ENCODE measurements at places on chromosomes 5 and 9.
A peak's percentile ranks its signal among the peaks of the same experiment; 100 is the strongest.

GRCh38 chr5:78527925-78528324 lies 120.6 kb downstream of the LHFPL2 start:
- DNase-seq: no peak

DNA sequence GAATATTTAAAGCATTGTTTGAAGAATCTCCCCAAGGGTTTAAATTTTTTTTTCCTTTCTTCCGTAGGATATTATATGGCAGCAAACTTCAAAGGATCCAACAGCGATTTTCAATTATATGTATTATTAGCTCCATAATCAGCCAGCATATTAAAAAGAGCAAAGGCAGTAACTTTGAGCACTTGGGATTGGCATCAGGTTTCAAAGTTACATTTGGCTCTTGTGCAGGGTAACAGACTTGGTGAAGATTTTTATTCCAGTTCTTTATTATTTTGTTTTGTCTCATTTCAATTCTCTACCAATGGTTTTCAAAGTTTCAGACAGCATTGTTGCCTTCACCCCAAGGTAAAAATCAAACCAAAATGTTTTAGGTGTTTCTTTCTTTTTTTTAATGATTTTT lies 116.7 kb upstream of the ZNF366 start:
- no peak for DNase-seq

GRCh38 chr9:110329639-110330230 lies 7.9 kb downstream of the TXNDC8 start:
- DNase-seq: no peak

DNA sequence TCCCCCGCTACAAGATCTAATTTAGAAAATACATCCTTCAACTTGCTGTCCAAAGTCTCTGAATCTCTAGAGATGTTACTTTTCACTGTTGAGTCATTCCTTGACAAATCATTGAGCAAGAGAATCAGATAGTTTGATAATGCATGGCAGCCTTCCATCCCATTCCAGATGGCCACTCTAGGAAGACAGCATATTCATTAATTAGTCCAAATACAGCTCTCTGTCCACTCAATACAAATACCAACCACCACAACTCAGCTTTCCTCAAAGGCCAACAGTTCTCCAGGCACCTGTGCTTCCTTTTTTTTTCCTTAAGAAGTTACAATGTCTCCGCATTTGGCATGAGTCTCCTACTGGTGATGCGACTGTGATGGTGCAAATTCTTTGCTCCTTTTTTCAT lies 72.3 kb downstream of the DROSHA start:
- no peak for DNase-seq

GRCh38 chr5:15300141-15300540 lies 199.8 kb upstream of the FBXL7 start:
- DNase-seq: no peak

DNA sequence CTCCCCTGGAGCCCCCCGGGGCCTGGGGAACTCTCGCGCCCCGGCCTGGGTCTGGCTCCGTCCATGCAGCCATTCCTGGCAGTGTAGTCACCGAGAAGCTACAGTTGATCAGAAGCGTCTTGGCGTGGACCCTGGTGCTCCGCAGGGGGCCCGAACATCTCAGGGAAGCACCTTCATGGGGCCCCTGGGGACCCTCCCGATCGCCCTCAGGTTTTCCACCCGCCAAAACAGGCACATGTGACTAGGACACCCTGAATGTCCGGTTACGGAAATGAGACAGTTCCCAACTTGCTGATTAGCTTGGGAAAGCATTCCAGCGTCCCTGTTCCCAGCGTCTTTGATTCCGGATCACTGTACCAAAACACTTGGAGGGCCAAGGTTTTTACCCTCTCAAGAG lies 472 bp downstream of the FBXO4 start:
- DNase-seq: peak; percentile 9

DNA sequence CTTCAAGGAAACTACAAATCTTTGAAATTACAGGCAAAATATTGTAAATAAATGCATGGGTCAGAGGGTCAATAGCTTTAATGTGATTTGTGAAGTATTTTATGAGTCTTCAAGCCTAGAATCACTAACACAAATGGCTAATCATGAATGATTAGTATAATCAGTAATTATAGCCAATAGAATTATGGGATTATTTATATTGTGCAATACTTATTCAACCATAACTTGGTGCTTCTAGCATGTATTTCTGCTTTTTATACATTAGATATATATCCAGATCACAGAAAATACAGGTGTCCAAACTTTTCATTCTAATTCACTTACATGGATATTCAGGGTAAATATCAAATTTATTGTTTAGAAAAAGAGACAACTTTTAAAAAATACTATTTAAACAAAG lies 12.1 kb downstream of the HCN1 start:
- no peak for DNase-seq

GRCh38 chr9:71609448-71609830 lies 158.9 kb downstream of the CEMIP2 start:
- no peak for DNase-seq

- no peak for DNase-seq
These were observed 803 bp upstream of the CCNO start for GRCh38 chr5:55234121-55234700.

DNA sequence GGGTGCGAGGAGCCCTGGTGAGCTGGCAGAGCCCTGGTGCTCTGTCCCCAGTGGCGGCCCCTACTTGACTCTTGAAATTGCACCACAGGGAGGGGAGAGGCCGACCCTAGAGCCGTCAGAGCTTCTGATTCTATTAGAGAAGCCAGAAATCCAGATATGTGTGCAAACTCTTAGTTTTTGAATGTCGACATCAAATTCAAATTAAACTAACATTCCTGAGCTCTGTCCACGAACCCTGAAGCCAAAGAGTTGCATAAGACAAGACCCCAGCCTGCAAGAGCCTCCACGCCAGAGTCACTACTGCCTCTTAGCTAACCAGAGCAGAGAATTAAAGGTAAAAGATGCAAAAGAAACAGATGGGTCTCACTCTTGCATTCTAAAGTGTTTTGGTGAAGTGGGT lies 29.8 kb upstream of the MSX2 start:
- DNase-seq: no peak

GRCh38 chr5:151449297-151449696 lies 1.9 kb downstream of the SLC36A1 start:
- no peak for DNase-seq

All from T-cell (primary cell).